Stimulated activated CD8-positive, alpha-beta memory T cell treated with anti-CD3 and anti-CD28 coated beads, Interleukin-7, amount 100 ng/mL, for 4 hours (primary cell): ENCODE measurements at places on chromosomes 3 and 15.

GRCh38 chr15:25250906-25251622 is 187.8 kb downstream of the UBE3A start:
- DNase-seq = no peak

GRCh38 chr3:127103080-127103479 is 89.9 kb upstream of the PRR23E start:
- no peak for DNase-seq

- DNase-seq = no peak
These were observed 9.9 kb upstream of the KLHL25 start for GRCh38 chr15:85804481-85805170.

- DNase-seq = no peak
These were observed 109.6 kb upstream of the FXR1 start for GRCh38 chr3:180802837-180803236.

- no peak for DNase-seq
These were observed 47.3 kb downstream of the PLSCR2 start for GRCh38 chr3:146421819-146422759.

GRCh38 chr3:9397332-9397905 is at the start of gene SETD5:
TSS of gene SETD5 (plus strand) at chr3:9397615. CDS start at chr3:9428939, 31,324 bp downstream.
- DNase-seq = peak; percentile 100

- peak; percentile 19 for DNase-seq
These were observed at the start of gene SLCO2A1 for GRCh38 chr3:134029734-134030378. TSS of gene SLCO2A1 (minus strand) at chr3:134029925. CDS start at chr3:134029802, 123 bp downstream.

GRCh38 chr15:101104141-101104540 is 147.7 kb downstream of the CHSY1 start:
- no peak for DNase-seq

GRCh38 chr3:4162096-4162495 is 141.1 kb upstream of the SETMAR start:
- no peak for DNase-seq
